ENCODE measurements at places on chromosomes 6 and 20.

GRCh38 chr6:7691021-7691420, 34.9 kb upstream of the BMP6 start:
- DNase-seq: no peak

GRCh38 chr6:71584712-71585436, 296.3 kb downstream of the OGFRL1 start:
- no peak for DNase-seq

- no peak for DNase-seq
Observed at GRCh38 chr6:46012834-46013233, 2.8 kb downstream of the CLIC5 start.

DNA sequence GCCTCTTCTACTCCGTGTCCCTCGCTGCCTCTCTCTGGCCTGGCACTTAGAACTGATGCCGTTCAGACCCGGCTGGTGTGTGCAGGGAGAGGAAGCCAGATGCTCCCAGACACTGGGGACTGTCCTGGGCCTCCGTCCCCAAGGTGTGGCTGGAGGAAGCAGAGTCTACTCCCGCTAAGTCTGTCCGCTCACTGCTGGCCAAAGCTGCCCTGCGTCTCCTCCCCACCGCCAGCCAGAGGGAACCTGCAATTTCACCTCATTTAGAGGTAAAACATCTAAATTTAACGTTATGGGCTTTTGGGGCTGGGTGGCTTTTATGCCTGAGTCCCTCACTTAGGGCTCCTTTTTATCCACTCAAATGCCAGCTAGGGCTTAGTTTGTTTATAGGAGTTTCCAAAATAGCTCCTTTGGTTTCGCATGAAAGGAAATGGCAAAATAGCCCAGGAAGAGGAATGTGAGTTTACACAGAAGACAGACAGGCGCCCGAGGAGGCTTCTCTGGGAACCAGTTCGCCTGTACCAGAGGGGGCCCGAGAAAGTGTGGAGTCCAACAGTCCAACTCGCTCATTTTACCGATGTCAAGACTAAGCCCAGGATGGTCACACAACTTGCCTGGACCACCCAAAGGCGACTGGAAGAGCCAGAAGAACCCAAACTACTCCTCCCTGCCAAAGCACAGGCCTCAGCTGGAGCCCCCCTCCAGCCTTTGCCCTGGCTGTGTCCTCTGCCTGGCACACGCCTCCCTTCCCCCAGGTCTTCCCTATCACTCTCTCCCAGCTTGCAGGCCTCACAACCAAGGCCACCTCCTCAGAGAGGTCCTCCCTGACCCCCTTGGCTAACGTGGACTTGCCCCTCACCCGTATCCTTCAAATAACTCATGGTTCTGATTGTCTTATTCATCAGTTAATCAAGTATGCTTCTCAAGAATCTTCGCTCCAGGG, 54.5 kb downstream of the RIPOR3 start:
- no peak for DNase-seq

DNA sequence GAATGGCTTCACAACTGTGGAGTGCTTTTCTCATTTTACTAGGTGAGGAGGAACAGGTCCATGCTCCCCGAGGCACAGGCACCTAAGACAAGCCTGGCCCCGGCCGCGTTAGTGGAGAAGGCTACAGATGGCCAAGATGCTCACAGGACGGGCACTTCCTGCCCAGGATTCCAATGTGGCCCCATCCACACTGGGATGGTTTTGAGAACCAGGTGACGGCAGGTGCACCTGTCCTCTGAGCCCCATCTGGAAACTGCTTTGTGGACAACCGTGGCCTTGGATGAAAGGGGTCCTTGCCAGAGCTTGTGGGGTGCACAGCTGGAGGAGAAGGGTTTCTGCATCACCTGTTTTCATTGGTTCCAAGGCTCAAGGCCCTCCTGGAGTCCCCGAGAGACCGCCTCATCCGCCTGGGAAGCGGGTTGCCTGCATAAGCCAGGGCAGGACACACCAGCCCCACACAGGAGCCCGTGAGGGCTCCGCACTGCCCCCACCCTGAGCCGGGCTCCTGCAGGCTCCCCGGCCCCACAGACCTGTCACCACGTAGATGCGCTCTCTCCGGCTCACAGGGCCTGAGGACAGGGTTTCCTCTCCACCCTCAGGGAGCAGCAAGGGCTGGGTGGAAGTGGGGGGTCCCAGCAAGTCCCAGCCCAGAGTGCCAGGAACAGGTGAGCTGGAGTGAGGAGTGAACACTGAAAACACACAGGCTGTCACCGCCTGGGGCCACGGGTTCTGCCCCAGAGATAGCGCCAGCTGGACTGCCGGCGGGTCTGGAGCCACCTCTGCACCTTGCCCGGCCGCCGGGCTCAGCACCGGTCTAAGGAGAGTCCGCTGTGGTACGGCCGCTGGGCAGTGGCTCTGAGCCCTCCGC, 18.3 kb downstream of the NTSR1 start:
- DNase-seq: no peak

- no peak for DNase-seq
Observed at GRCh38 chr6:91221072-91221720, 634.3 kb upstream of the MAP3K7 start.

Measured in stimulated activated CD8-positive, alpha-beta memory T cell treated with anti-CD3 and anti-CD28 coated beads, Interleukin-7, amount 100 ng/mL, for 4 hours (primary cell).